ENCODE measurements at places on chromosomes 3 and 15. TPM values are rescaled to one million over a fixed set of nuclear protein-coding genes. Genes with fewer than 3 reads are reported as not detected.

The EXD1 gene
- not detected for polyA plus RNA-seq

The SPINT1 gene
- polyA plus RNA-seq: 5.3 TPM

The SMAD6 gene
- 155 TPM for polyA plus RNA-seq

The HYPK gene
- polyA plus RNA-seq: 16.5 TPM

The QARS1 gene
- polyA plus RNA-seq: 188 TPM

The GOLGA6D gene
- polyA plus RNA-seq: not detected

The RLBP1 gene
- polyA plus RNA-seq: 0.40 TPM

The PLOD2 gene
- polyA plus RNA-seq: 93.7 TPM

The GRM2 gene
- polyA plus RNA-seq: 0.39 TPM

The RAD51 gene
- 17.5 TPM for polyA plus RNA-seq

The FOXL2NB gene
- polyA plus RNA-seq: not detected

The GTF2E1 gene
- polyA plus RNA-seq: 12.9 TPM

The DUOXA2 gene
- polyA plus RNA-seq: not detected

The ISL2 gene
- not detected for polyA plus RNA-seq

The FGF12 gene
- polyA plus RNA-seq: 1.5 TPM

The HDGFL3 gene
- 68.8 TPM for polyA plus RNA-seq

The EPHA3 gene
- polyA plus RNA-seq: 3.2 TPM

The SPATA12 gene
- 0.91 TPM for polyA plus RNA-seq

The GOLGA8Q gene
- polyA plus RNA-seq: not detected

The SEMA3G gene
- polyA plus RNA-seq: 3.2 TPM

The EPHB3 gene
- 142 TPM for polyA plus RNA-seq

The MYZAP gene
- polyA plus RNA-seq: 175 TPM

The SI gene
- polyA plus RNA-seq: not detected

The DNAJC13 gene
- 14.3 TPM for polyA plus RNA-seq

The NUTM1 gene
- not detected for polyA plus RNA-seq

The TM4SF1 gene
- 4.3 TPM for polyA plus RNA-seq

The MED12L gene
- 1.9 TPM for polyA plus RNA-seq

The WDR82 gene
- polyA plus RNA-seq: 35.4 TPM

The CYP1A2 gene
- not detected for polyA plus RNA-seq

The PPARG gene
- polyA plus RNA-seq: not detected

The ZIC4 gene
- not detected for polyA plus RNA-seq

The TRIM71 gene
- polyA plus RNA-seq: 6.8 TPM

The HTR3E gene
- not detected for polyA plus RNA-seq

The IFT57 gene
- 77.3 TPM for polyA plus RNA-seq

The TF gene
- 1.4 TPM for polyA plus RNA-seq

The NR2F2 gene
- 1.5 TPM for polyA plus RNA-seq

The FGF7 gene
- polyA plus RNA-seq: 6.2 TPM

The CATSPER2 gene
- 5.3 TPM for polyA plus RNA-seq

The ZNF774 gene
- 2.1 TPM for polyA plus RNA-seq

The DGKG gene
- not detected for polyA plus RNA-seq

The RFC4 gene
- 47.4 TPM for polyA plus RNA-seq

The GOLGA8J gene
- not detected for polyA plus RNA-seq

The TTLL13 gene
- not detected for polyA plus RNA-seq

The CCDC80 gene
- 27.7 TPM for polyA plus RNA-seq

The A4GNT gene
- not detected for polyA plus RNA-seq

The KIF23 gene
- 12.3 TPM for polyA plus RNA-seq

The SCN11A gene
- polyA plus RNA-seq: 0.51 TPM

The MLF1 gene
- polyA plus RNA-seq: 353 TPM

The SERP1 gene
- 76.0 TPM for polyA plus RNA-seq

The HSPBAP1 gene
- 7.2 TPM for polyA plus RNA-seq

The THBS1 gene
- 22.4 TPM for polyA plus RNA-seq

The CYP1A1 gene
- not detected for polyA plus RNA-seq

The CASR gene
- polyA plus RNA-seq: not detected

The KBTBD8 gene
- polyA plus RNA-seq: 4.3 TPM

The DPPA2 gene
- not detected for polyA plus RNA-seq

The SLC22A14 gene
- not detected for polyA plus RNA-seq

The CFAP91 gene
- 1.4 TPM for polyA plus RNA-seq

The PLSCR4 gene
- polyA plus RNA-seq: 0.40 TPM

Measured in cardiac muscle cell (in vitro differentiated cells and primary cell).